NCI-H510A (cell line): ENCODE measurements at places on chromosomes 4 and X.

GRCh38 chrX:104392350-104392749, 137.6 kb upstream of the ESX1 start:
- DNase-seq: no peak

GRCh38 chrX:131789664-131790063, 233.4 kb upstream of the STK26 start:
- DNase-seq: no peak

GRCh38 chrX:77962068-77962902, 7.2 kb downstream of the PGAM4 start:
- no peak for DNase-seq

DNA sequence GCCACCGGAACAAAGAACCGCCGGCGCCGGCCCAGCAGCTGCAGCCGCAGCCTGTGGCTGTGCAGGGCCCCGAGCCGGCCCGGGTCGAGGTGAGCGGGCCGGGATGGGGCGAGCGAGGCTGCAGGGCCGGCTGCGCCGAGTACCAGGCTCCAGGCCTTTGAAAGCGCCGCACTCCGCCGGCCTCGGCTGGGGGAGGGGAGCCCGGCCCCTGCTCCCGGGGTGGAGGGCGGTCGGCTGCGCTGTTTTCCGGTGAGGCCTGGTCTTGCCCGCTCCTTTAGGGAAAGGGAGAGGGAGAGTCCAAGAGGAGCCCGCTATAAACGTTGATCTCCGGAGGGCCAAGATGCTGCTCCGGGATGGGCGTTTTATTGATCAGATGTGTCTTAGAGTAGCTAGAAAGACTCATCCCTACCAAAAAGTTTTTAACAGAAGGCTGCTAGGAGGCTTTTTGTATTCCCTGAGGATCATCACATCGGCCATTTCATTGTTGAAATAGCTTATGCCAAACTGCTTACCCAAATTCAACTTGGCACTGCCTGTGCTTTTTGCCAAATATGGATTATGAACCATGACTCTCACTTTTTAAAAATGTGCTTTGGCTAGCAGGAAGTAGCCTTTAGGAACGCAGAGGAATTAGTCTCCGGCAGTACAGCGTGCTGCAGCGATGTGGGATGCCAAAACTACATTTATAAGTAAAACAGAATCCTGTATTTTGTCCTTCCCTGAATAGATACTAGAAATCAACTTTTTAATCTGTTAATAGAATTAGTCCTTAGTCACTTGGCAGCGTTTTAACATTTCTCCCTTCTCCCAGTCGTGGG, 760 bp downstream of the TMEM165 start:
- no peak for DNase-seq
